ENCODE measurements at places on chromosomes 16 and 17.
A peak's percentile ranks its signal among the peaks of the same experiment; 100 is the strongest.

DNA sequence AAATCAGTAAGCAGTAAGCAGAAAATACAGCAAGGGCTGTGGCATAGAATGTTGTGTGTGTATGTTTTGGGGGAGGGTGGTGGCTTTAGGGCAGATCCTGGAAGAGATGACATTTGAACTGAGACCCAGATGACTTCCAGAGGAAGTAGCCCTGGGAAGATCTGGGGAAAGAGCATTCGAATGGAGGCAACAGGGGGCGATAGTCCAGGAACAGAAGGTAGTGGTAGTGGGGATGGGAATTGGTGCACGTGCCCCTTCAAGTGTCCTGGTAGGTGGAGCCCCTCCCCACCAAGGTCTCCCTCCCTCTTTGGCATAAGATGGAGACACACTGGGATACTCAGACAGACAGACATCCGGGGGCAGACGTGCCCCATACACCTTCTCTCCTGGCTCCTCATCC lies 14.1 kb downstream of the ARHGEF15 start:
- DNase-seq: no peak

DNA sequence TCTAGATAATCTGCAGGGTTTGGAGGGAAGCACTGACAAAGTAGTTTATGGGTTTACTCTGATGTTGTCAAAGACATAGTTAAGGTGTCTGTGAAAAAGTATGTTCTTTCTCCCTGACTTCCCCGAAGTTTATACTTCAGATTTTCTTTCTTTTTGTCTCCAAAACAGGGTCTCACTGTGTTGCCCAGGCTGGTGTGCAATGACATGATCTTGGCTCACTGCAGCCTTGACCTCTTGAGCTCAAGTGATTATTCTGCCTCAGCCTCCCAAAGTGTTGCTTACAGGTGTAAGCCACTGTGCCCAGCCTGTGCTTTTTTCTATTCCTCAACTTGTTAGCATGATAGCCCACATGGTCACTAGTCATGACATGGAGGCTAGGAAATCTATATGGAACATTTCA lies 20.9 kb downstream of the SF3B3 start:
- no peak for DNase-seq

GRCh38 chr17:38324141-38324697 lies 19.5 kb downstream of the GPR179 start:
- no peak for DNase-seq

GRCh38 chr17:36856903-36857381 lies 80.3 kb upstream of the LHX1 start:
- DNase-seq: no peak

DNA sequence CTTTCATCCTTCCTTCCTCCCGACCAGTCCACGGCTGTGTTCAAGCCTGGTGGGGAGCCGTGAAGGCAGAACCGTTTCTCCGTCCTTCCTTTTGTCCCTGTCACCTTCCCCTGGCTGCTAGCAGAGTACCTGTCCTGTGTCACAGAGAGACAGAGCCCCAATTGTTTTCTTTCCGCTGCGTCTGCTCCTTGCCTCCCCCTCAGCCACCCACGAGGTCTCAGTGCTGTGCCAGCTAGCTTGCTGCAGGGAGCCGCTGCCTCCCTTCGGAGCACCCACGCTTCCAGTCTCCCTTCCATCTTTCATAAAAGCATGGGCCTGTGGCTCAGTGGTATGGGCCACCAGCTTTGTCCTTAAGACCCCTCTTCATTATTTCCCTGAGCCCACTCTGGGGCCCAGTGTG lies 62.2 kb downstream of the MPRIP start:
- DNase-seq: no peak

DNA sequence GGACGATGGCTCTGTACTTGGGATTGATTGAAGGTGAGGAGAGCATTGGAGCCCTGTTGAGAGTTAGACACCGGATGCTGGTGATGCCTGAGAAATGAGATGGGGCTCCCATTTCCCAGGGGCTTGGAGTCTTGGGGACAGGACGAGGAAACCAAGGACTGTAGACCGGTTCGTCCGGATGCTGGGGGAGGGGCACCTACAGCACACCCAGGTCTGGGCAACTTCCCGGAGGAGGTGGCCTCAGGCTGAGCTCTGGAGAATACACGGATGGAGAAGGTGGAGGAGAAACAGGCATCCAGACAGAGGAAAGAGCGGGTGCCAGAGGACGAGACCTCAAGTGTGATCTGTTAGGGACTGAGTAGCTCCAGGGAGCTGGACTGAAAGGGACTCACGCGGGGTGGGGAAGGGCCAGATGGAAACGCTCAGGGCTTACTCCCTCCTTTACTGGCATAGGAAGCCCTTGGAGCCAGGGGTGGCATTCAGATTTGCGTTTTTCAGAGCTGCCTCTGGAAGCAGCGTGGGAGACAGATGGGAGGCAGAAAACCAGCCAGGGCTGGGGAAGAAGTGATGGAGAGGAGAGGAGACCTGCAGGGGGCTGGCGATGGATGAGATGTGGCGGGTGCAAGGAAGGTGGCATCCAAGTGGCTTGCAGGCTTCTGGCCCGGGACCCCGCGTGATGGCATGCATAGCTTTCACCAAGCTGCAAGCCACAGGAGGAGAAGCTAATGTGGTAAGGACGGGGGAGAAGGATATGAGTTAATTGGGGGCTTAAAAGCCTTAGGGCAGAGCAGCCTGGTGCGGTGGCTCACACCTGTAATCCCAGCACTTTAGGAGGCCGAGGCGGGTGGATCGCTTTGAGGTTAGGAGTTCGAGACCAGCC lies 8.3 kb downstream of the C1QTNF1 start:
- DNase-seq: no peak

DNA sequence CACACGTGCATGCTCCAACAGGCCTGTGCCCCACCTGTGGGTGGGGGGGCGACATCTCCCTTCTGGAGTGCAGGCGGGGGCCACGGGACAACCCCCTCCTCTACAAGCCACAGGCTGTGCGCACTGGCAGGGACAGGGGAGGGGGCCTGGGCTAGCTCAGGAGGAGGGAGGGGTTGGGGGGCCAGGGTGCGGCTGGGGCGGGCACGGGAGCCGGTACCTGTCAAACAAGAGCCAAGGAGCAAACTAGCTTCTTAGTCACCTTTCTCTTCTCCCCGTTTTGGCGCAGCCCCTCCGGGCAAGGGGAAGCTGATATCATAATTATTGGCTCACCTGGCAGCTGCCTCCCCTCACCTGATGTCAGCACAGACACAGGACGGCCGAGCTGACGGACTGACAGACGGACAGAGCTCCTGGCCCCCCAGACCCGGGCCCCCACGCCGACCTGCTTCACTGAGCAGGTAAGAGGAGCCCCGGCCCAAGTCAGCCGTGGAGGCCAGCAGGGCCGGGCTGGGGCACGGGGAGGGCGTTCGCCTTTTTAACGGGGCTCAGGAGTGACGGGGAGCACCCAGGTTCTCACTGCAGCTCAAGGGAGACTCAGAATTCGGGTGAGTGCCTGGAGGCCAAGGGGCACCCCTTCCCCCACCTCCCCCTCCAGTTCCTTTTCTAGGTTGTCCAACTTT lies at the start of gene FOXN1:
Gene FOXN1 (plus strand): TSS at position 363 of the 680 bp plus-strand sequence. CDS start 17,622 bp downstream, outside the sequence.
- no peak for DNase-seq

DNA sequence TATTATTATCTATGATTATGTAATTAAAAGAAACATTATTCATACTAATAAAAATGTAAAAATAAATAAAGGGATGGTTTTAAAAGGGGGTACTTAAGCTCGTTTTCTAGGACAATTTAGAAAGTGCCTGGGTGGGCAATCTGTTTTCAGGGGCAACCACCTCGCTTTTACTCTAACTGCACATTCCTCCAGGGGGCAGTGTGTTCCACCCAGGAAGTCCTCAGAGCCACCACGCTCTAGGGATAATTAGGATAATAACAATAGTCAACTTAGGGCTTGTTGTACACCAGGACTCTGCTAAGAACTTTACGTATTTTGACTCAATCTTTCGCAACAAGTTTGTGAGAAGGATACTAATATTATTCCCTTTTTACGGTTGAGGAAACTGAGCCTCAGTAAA lies 396.7 kb upstream of the MAF start:
- DNase-seq: no peak

GRCh38 chr17:39562395-39562794 lies 45.3 kb downstream of the NEUROD2 start:
- no peak for DNase-seq

DNA sequence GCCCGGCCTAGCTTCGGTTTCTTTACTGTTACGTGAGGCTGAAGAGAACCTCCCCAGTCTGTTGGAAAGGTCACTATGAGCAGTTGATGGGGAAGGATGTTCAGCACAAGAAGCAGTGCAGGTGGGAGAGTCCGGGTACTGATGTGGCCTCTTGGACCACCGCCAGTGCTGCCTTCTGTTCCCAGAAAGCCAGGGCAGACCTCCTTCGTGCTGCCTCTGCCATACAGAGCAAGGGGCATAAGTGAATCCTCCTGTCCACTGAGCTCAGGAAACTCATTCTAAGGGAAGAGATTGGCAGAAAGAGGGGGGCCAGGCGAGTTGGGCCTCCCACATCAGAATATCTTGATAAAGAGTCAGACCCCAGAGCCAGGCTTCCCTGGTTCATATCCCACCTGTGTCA lies 3.7 kb downstream of the PPP4C start:
- DNase-seq: no peak

- no peak for DNase-seq
Observed at GRCh38 chr17:66965801-66966262, 1.3 kb downstream of the CACNG4 start.

DNA sequence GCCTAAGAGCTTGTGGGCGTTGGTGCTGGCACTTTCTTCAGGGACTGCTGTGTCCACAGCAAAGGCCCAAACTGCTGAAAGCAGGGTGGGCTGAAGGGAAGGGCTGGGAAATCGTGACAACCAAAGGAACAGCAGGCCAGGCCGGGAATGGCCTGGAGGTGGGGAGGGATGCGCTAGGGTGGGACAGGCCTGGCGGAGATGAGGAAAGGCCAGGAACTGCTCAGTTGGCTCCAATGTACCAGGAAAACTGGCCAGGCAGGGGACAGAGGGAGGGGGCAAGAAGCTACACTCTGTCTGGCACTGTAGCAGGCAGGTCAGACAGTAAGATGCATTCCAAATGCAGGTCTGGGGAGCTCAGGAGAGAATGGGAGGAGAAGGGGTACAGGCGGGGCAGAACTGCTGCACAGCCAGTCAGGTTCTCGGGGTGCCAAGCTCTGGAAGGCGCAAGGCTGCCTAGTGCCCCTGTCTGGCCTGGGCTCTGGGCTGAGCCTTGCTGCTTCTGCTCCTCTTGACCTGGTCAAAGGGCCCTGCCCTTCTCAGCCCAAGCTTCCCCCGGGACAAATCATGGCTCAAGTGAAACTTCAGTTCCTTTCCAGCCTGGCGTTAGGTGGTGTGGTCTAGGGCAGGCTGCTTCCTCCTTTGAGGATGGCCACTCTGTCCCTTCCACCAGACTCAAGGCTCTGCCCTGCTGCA lies 7.3 kb downstream of the PNMT start:
- no peak for DNase-seq

- no peak for DNase-seq
Observed at GRCh38 chr16:30342751-30343490, 12.2 kb downstream of the CD2BP2 start.

GRCh38 chr16:11588321-11589197 lies 1.8 kb upstream of the LITAF start:
- DNase-seq: no peak

- peak; percentile 79 for DNase-seq
Observed at GRCh38 chr16:13957197-13958078, 37.5 kb downstream of the ERCC4 start.

- no peak for DNase-seq
Observed at GRCh38 chr16:50611332-50611934, 63.2 kb downstream of the NKD1 start.

DNA sequence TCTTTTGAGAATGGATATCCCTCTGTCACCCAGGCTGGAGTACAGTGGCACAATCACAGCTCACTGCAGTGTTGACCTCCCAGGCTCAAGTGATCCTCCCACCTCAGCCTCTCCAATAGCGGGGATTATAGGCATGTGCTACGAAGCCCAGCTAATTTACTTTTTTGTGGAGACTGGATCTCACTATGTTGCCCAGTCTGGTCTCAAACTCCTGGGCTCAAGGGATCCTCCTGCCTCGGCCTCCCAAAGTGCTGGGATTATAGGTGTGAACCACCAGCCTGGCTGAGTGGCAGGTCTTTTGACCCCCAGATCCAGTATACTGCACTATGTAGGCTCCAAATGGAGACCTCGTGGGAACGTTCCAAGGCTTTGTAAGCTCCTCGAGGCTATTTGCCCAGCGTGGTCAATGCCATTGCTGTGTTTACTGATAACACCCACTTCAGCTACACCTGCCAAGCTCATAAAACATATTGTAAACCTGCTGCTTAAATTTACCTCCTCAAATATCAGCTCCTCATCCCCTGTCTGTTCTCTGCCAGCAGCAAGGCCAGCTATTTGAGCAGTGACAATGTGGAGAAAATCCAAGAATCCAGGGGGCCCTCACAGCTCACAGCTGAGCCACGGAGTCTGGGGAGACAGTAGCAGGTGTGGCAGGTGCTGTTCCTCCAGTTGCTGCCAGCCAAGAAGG lies 16.2 kb upstream of the KIFC3 start:
- DNase-seq: no peak

GRCh38 chr17:30975042-30975820 lies 4.4 kb downstream of the RNF135 start:
- no peak for DNase-seq

DNA sequence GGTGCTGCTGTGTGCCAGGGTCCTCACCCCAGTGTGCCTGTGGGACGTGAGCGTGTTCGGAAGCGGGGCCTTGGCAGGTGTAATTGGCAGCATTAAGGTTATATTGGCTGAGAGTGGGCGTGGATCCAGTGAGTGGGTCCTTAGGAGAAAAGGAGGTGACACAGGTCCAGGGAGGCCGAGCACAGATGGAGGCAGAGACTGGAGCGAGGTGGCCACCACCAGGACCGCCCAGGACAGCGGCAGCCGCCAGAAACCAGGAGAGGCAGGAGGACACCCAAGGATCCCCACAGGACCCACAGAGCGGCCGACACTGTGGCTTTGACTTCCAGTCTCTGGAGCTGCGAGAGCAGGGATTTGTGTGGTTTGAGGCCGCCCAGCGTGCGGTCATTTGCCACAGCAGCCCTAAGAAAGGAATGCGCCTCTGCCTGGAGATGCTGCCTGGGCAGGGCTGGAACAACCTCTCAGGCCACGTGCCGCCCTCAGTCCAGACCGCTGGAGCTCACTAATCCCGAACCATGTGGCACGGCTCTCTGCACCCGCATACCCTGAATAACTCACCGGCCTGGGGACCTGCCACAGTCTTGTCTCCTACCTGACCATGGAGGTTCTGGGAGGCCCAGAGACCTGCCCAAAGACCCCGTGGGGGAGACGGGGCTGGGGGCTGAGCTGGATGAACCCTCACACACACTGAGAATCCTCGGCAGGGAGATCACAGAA lies 45.4 kb downstream of the SOX8 start:
- peak; percentile 82 for DNase-seq

GRCh38 chr17:76250141-76250540 lies 9.8 kb upstream of the RNF157 start:
- no peak for DNase-seq

GRCh38 chr17:41914358-41914766 lies 4.4 kb downstream of the ACLY start:
- DNase-seq: no peak

- DNase-seq: peak; percentile 84
Observed at GRCh38 chr17:83109793-83110645, 30.6 kb downstream of the METRNL start.

GRCh38 chr17:83192161-83192788 lies 112.9 kb downstream of the METRNL start:
- DNase-seq: no peak
